GM18507 (cell line): ENCODE measurements at places on chromosomes 3 and 15.

- DNase-seq: no peak
These were observed 526.5 kb downstream of the UNC13C start for GRCh38 chr15:54504695-54505094.

DNA sequence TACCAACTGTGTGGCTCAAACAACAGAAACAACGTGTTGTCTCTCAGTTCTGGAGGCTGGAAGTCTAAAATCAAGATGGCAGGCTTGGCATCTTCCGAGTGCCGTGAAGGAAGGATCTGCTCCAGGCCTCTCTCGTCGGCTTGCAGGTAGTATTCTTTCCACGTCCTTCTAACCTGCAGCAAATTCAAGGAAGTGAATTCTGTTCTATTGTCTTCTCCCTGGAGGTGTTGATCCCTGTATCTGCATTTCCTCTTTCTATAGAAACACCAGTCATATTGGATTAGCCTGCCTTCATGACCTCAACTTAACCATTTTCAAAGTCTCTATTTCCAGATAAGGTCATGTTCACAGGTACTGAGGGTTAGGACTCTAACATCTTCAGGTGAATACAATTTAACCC lies 512.1 kb downstream of the GABRG3 start:
- DNase-seq: no peak

GRCh38 chr15:96326328-96327154 lies 4.0 kb upstream of the NR2F2 start:
- DNase-seq: no peak

DNA sequence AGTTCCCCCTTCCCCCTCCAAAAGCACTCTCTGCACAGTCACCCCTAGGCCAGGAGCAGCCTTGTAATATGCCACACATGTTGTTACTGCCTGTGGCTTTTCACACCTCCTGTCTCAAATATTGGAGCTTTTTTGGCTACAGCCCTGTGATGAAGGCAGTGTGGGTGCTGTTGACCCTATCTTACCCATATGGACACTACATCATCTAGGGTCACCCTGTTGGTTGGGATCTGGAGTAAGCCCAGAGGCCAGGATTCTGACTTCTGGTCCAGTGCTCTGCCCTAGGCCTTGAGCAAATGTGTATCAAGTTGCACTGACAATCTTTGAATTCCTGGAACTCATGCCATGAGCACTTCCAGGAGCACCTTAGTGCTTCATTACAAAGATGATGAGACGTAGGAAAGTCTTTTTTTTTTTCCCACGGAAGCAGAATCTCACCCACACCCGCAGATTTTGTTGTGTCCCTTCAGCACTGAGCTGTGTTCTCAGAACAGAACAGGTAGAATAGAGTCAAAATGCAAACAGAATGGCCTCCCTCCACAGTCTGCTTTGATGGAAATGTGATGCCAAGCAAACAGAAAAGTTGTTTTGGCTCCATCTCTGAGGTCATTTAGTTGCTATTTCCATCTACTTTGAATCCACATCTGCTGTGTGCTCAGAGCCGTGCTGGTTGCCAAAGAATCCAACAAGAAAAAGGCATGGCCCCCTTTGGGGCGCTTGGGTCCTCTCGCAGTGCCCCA lies 49.6 kb downstream of the SMAD3 start:
- DNase-seq: no peak

DNA sequence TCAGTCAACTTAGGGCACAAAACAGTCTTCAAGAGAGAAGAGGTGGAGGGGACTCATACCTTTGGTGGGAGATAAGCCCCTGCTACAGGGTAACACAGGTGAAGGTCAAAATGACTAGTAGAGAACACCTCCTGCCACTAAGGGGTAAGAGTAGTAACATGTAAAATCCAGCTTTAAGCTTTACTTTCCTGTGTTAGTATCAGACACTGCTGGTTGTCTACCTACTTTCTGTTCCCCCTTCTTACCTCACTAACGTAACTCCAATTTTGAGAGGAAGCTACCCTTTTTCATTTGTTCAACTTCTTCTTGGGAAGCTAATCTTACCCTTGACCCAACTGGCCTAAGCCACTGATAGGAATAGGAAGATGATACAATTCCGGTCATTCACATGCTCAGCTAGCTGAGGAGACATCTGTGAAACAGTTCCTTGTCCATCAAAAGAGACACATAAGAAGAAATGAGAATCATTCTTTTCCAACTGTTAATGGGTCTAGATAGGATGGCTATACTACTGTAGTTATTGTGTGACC lies 826.8 kb upstream of the CFAP20DC start:
- DNase-seq: no peak

DNA sequence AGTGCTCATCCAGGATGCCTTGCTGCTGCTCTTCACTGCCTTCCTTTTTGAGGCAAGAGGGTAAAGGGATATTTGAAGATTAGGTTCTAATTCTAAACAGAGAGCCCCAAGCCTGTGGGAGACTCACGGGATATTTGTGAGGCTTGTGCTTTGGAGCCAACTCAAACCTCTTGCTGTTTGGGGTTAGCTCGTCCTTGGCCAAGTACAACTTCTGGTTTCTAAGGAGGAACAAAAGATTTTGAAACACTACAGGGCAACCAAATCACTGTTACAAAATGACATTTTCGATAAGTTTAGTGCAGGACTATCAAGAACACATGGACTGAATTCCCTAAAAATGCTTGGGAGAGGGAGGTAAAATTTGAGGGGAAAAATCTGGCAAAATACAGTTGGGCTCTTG lies 190.2 kb downstream of the RORA start:
- DNase-seq: no peak

GRCh38 chr3:43873723-43874122 lies 183.0 kb downstream of the ABHD5 start:
- DNase-seq: no peak

- DNase-seq: no peak
These were observed 175.8 kb upstream of the STT3B start for GRCh38 chr3:31356941-31357340.

GRCh38 chr15:66269326-66270090 lies 16.0 kb upstream of the MEGF11 start:
- DNase-seq: no peak

- DNase-seq: no peak
These were observed 29.3 kb downstream of the LRRC2 start for GRCh38 chr3:46536758-46537157.

GRCh38 chr3:150319900-150320299 lies 88.2 kb upstream of the TSC22D2 start:
- DNase-seq: no peak

- no peak for DNase-seq
These were observed 60.8 kb upstream of the UMPS start for GRCh38 chr3:124669470-124669869.

DNA sequence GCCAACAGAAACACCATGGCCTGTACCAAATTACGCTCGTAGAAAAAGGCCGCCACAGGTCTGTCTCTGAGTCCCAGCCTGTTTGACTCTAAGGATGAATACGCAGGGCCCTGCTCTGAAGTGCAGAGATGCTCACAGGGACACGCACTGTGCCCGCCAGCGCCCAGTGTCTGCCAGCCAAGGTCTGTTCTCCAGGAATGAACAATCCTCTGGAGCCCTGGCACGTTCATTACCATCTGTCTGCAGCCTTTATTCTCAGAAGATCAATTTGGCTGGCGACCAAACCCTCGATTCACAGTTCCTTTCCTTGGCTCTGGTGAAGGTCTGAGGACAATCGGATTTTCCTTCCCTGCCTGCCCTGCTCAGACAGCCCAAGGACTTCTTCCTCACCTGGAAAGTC lies 66.3 kb downstream of the NIPA2 start:
- no peak for DNase-seq

- no peak for DNase-seq
These were observed 2.6 kb downstream of the DUOXA2 start for GRCh38 chr15:45116482-45117307.

- DNase-seq: no peak
These were observed 57.7 kb downstream of the CNTN4 start for GRCh38 chr3:2156244-2156847.

- DNase-seq: no peak
These were observed 10.4 kb upstream of the CHAC1 start for GRCh38 chr15:40942878-40943277.

DNA sequence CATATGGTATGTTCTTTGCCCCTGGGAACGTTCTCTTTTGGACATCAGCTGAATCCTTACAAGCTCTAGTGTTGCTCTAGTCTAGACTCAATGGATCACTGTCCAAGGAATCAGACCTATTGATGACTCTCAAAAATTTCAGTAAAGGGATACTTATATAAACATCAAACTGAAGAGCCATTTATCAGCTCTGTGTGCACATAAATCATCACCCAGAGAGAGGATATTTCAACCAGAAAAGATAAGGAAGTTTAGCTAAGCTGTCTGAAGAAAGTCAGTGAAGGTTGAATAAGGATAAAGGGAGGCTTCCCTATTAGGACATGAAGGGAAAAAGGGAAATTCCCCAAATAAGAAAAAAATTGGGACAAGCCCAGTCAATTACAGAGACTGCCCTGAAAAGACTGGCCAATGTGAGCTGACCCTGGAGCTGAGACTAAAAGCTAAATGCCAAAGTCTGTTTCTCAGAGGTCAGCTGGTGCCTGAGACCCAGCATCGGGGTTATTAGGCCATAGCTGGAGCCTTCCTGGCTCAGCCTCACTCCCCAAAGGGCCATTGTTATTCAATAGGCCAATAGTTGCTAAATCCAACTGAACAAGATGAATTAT lies 424.1 kb upstream of the THBS1 start:
- no peak for DNase-seq

GRCh38 chr3:141410846-141411245 lies 42.5 kb downstream of the ZBTB38 start:
- no peak for DNase-seq

DNA sequence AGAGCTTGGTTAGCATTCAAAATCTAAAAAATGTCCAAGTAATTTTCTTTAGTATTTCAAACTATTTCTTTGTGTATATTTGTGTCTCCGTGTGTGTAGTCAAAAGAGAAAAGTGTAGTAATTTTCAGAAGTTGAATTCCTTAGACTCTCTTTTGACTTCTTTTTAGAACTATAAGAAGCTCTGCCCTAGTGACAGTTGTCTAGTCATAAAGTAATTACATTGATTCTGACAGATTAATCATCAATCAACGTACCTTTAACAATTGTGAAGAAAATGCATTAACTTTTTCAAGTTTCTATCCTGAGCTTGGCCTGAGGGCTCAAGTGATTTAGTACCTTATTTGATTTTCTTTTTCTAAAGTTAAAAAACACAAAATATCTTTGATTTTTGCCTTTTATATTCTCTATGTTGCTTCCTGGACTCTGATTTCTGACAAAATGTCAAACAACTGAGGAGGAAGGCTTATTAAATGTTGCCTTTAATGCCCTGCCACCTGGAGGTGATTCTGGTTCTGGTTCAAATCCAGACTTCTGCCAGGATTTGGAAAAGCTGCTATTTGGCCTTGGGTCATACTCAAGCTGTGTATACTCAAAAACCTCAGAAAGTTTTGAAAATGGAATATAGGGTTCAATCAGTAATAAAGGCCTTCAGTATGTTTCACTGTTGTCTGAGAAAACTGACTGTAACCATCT lies 653.6 kb downstream of the NSUN3 start:
- no peak for DNase-seq

DNA sequence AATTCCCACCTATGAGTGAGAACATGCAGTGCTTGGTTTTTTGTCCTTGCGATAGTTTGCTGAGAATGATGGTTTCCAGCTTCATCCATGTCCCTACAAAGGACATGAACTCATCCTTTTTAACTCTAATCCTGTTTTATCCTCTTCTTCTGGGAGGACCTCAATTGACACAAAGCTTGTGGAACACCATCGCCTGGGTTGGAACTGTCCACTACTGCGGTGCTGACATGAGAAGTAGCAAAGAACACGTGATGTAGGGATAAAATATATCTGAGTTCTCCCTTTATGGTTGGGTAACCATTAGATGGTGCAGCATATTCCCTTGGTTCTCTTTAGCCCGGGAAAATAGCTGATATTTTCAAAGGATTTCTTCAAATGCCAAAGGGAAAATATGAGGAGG lies 105.3 kb upstream of the TOPAZ1 start:
- DNase-seq: no peak

DNA sequence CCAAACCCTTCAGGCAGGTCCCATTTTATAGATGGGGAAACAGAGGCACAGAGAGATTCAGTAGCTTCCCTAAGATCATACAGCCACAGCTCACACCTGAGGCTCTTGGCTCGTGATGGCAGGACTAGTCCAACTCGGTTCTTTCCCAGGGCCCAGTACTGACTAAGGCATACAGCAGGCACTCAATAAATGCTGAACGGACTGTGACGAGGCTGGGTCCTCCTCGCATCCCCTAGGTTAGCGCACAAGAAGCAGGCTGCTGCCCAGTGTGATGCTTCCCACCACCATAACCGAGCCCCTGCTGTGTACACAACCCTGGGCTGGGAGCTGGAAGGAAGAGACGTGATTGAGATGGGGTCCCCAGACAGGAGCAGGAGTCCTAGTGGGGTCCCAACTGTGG lies 24.9 kb downstream of the PLXND1 start:
- no peak for DNase-seq

- DNase-seq: no peak
These were observed 341.1 kb upstream of the SEMA6D start for GRCh38 chr15:47376190-47376589.

- no peak for DNase-seq
These were observed 119.8 kb downstream of the SERPINI1 start for GRCh38 chr3:167855306-167855705.

GRCh38 chr3:181264486-181264885 lies 274.9 kb upstream of the DNAJC19 start:
- no peak for DNase-seq

GRCh38 chr15:50344006-50344464 lies 11.0 kb downstream of the GABPB1 start:
- no peak for DNase-seq

DNA sequence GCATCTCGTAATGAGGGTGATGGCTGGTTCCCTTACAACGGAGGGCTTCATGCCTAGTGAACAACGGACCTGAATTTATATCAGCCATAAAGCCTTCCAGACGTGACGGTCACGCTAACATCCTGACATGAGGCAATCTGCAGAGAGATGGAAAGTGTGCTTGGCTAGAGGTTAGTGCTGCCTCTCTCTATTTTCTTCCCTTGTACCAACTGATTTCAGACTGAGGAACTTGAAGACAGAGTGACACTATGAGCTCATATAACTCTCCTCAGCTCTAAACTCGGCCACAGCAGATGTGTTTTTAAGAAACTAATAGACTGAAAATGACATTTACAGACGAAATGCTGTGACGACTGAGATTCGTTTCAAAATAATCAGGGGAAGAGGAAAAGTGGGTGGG lies 122.4 kb downstream of the XXYLT1 start:
- no peak for DNase-seq
